ENCODE measurements at places on chromosomes 3 and 15.

DNA sequence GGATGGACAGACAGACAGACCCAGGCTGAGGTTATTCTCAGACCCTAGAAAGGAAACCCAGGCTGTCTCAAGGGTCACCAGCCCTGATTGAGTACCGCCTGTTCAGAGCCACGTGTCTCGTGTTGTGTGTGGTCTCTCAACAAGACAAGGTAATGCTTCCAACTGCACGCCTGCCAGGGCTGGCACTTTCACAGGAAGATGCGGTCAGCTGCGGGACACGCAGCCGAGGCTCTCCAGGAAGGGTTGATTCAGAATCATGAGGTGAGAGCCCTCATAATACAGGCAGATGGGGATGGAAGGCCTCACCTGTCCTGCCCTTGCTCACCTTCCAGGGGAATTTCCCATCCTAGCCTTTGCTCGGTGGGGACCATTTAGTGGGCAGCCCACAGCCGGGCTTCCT lies 81.4 kb downstream of the TOP2B start:
- no peaks in the 10 kb centered on the region for H3K4me1 ChIP-seq
- no peak for DNase-seq
- H3K4me3 ChIP-seq = no peak overlapping the region
- H3K27ac ChIP-seq = no peak overlapping the region
- peaks cover 1% of the 10 kb centered on the region for H3K27me3 ChIP-seq
- no peaks in the 10 kb centered on the region for H3K36me3 ChIP-seq

- H3K27ac ChIP-seq = no peak overlapping the region
- no peaks in the 10 kb centered on the region for H3K4me1 ChIP-seq
- peaks cover 3% of the 10 kb centered on the region for H3K27me3 ChIP-seq
- no peak for DNase-seq
Measured at GRCh38 chr15:77775373-77775772, 142.7 kb upstream of the LINGO1 start.

DNA sequence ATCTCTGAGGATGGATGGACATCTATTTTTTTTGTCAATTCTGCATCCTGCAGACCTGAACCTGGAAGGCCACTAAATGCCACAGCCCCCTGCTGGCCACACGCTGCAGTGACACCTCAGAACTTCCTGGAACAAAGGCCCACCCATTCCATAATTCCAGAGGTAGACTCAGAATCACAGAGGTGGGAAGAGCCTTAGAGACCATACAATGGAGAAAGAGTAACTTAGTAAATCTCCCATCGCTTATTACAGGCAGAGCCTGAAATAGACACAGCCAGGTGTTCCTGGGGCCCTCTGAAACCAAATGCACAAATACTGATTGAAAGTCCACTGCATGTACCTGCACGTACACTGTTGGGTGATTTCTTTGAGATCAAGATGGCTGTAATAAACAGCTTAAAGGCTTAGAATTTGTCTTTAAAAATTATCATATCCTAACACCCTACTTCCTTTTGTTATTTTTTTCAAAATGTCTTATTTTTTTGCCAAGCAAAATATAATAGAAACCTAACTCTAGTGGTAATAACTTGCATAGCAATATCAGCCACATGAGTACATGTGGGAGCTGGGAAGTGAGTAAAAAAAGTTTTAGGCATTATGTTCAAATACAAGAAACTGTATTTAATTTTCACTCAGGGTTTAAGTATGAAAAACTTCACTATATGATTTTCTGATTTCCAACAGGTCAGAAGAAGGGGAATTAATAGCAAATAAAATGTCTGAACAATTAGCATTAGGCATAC lies 62.7 kb downstream of the EOMES start:
- peaks cover 5% of the 10 kb centered on the region for H3K4me1 ChIP-seq
- no peaks in the 10 kb centered on the region for H3K36me3 ChIP-seq
- H3K4me3 ChIP-seq = no peak overlapping the region

GRCh38 chr3:58042947-58043707 lies 34.9 kb downstream of the FLNB start:
- no peak overlapping the region for H3K27ac ChIP-seq
- H3K36me3 ChIP-seq = no peaks in the 10 kb centered on the region
- no peak overlapping the region for H3K4me3 ChIP-seq
- no peaks in the 10 kb centered on the region for H3K27me3 ChIP-seq

GRCh38 chr15:62847900-62848489 lies 194.6 kb upstream of the TPM1 start:
- no peak overlapping the region for H3K4me3 ChIP-seq
- H3K27ac ChIP-seq = no peak overlapping the region
- H3K36me3 ChIP-seq = no peaks in the 10 kb centered on the region
- H3K4me1 ChIP-seq = no peaks in the 10 kb centered on the region
- DNase-seq = peak; percentile 81
- no peaks in the 10 kb centered on the region for H3K27me3 ChIP-seq

- no peak overlapping the region for H3K27ac ChIP-seq
- DNase-seq = no peak
- no peaks in the 10 kb centered on the region for H3K36me3 ChIP-seq
- no peak overlapping the region for H3K4me3 ChIP-seq
- no peaks in the 10 kb centered on the region for H3K27me3 ChIP-seq
- H3K4me1 ChIP-seq = no peaks in the 10 kb centered on the region
Measured at GRCh38 chr3:116920826-116921610, 211.4 kb downstream of the TUSC7 start.

DNA sequence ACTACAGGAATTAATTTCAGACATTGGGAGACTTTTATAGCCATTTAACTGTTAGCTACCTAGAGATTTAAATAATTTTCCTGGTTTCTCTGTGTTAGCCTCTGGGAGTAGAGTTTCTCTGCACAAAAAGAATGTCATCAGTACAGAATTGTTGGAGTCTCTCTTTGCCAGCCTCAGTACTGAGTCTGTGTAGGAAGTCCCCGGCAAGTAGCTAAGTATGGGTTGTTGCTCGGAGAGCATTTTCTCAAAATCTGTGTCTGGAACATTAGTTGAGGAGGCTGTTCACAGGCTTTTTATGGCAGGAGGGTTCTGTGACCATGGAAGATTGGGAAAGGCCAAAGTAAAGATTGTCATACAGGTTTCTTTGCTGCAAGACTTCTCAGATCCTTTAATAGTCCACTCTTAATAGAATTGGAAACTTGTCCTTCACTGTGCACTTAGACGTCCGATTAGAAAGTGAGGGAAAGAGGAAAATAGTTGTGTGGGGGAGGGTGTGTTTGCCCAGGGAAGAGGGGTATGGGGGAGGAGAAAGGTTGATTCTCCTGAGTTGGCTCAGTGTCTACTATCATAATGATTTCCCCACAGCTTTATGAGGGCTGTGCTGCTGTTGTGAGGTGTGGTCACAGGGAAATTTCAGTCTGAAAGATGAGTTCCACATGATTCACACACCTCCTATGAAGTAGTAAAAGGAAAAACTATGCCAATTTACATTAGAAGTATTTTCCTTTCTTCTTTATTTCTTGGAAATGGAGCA lies 207.1 kb downstream of the PTPRG start:
- no peaks in the 10 kb centered on the region for H3K27me3 ChIP-seq
- no peaks in the 10 kb centered on the region for H3K36me3 ChIP-seq
- H3K27ac ChIP-seq = no peak overlapping the region
- no peak for DNase-seq
- no peak overlapping the region for H3K4me3 ChIP-seq

GRCh38 chr3:39907981-39908380 lies 98.6 kb downstream of the MYRIP start:
- no peaks in the 10 kb centered on the region for H3K4me1 ChIP-seq
- H3K36me3 ChIP-seq = no peaks in the 10 kb centered on the region
- H3K27me3 ChIP-seq = no peaks in the 10 kb centered on the region
- no peak for DNase-seq

- peaks cover 20% of the 10 kb centered on the region for H3K36me3 ChIP-seq
- peak; percentile 57 for DNase-seq
Measured at GRCh38 chr15:63597038-63597790, at the start of gene FBXL22. TSS of gene FBXL22 (plus strand) at chr15:63597387. CDS start at chr15:63597393, 6 bp downstream.

DNA sequence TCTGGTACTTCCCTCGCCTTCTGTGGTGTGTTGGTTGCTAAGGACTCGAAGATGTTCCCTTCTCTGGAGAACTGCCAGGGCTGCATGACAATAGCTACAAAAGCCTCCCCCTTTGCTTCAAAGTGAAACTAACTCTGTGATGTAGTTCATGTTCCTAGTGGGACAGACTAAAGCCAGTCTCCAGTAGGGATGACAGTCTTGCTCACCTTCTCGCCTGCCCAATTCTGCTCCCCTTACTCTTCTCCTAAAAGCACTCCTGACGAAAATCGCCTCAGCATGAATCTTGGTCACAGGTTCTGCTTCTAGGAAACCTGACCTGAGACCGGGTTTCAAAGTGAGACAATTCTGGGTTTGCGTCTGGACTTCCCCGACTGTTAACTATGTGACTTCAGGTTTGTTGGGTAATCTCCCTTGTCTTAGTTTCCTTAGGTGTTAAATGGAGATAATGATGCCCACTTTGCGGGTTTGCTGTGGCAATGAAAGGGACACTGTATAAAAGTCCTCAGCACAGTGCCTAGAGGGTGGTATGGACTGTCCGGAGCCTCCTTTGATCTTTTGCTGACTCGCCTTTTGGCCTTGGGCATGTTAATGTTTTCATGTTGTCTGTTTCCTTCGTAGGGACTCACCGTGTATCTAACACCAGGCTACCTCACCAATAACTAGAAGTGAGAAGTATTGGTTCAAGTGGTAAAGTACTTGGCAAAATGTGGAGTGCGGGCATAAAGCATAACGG lies 24.9 kb upstream of the THRB start:
- H3K27me3 ChIP-seq = peaks cover 42% of the 10 kb centered on the region
- H3K4me1 ChIP-seq = no peaks in the 10 kb centered on the region
- no peak for DNase-seq
- H3K36me3 ChIP-seq = no peaks in the 10 kb centered on the region
- no peak overlapping the region for H3K27ac ChIP-seq

DNA sequence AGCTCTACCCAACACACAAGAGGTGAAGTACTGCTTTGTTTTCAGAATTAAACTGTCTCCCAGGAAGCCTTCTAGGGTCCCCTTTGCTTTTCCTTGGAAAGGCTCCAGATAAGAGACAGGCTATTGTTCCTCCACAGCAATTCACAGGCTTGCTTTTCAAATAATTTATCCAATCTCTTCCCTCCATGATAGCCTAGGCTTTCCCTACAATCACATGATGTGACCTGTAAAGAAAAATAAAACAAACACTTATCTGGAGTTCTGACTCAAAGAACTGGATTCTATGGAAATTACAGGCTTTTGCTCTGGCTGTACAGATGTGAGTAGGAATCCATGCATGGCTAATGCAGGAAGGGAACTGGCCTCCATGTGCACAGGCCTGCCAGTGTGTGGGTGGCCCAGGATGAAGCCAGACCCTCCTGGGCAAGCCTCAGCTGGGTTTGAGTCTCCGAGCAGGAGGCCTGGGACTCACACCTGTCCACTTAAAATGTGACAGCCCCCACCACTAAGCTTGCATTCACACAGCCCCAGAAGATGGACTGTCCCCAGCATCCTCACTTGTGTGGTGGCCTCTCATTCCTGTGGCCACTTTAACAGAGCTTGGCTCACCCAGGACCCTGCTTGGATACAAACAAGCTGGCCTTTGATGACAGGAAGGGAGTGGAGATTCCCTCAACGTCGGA lies 75.8 kb upstream of the LEKR1 start:
- peaks cover 4% of the 10 kb centered on the region for H3K36me3 ChIP-seq
- DNase-seq = no peak
- peaks cover 15% of the 10 kb centered on the region for H3K27me3 ChIP-seq
- H3K4me3 ChIP-seq = no peak overlapping the region
- no peak overlapping the region for H3K27ac ChIP-seq
- H3K4me1 ChIP-seq = peaks cover 1% of the 10 kb centered on the region

DNA sequence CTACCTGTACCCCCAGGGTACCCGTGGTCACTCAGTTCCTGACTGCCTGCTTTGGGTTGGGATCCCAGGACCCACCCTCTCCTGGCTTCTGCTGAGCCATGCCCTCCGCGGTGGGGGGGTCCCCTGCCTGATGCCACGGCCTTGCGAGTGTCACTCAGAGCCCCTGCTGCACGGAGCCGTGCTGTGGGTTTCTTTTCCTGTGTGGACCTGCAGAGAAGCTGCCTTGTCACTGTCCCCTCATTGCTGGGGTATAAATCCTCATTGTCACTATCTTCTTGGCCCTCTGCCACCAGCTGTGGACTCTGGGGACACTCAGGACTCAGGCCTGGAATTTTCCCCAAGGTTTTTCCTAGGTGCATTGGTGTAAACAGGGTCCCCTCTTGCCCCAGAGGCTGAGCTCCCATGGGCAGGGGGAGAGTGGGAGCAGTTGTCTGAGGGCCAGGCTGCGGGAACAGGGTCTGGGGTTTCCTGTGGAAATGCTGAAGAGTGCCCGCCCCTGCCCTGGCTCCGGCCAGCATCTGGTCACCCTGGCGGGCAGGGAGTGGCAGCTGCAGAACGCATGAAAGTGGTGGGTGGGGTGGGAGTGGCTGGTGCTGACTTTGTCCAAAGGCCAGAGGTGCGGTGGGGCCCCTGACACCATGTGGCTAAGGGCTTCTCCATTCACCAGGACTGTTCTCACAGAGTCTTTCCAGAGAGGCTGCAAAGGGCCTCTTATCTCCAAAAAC lies 191.7 kb downstream of the GOLGA6L6 start:
- no peaks in the 10 kb centered on the region for H3K27me3 ChIP-seq
- H3K27ac ChIP-seq = no peak overlapping the region
- H3K4me3 ChIP-seq = no peak overlapping the region
- peak; percentile 59 for DNase-seq

GRCh38 chr3:80526153-80526552 lies 758.4 kb upstream of the ROBO1 start:
- no peaks in the 10 kb centered on the region for H3K27me3 ChIP-seq
- no peaks in the 10 kb centered on the region for H3K4me1 ChIP-seq
- H3K27ac ChIP-seq = no peak overlapping the region
- H3K4me3 ChIP-seq = no peak overlapping the region
- DNase-seq = no peak

DNA sequence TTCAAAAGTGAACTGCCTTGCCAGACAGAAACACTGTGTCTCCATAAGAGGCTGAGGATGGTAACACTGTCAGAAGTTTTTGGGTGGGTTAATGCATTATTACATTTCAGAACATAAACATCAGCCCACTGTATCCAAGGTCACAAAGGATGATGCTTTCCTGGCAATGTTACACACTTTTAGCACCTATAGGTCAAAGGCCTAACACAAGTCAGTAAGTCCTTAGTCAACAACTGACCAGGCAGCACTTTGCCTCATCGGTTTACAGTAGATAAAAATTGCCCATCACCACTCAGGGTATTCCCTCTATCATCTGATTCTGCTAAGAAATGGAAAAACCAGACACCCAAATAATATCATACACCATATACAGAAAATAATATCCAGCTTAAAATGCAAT lies 98.4 kb downstream of the CTNNB1 start:
- no peaks in the 10 kb centered on the region for H3K27me3 ChIP-seq
- H3K4me1 ChIP-seq = no peaks in the 10 kb centered on the region
- no peak for DNase-seq
- H3K4me3 ChIP-seq = no peak overlapping the region
- H3K27ac ChIP-seq = no peak overlapping the region

DNA sequence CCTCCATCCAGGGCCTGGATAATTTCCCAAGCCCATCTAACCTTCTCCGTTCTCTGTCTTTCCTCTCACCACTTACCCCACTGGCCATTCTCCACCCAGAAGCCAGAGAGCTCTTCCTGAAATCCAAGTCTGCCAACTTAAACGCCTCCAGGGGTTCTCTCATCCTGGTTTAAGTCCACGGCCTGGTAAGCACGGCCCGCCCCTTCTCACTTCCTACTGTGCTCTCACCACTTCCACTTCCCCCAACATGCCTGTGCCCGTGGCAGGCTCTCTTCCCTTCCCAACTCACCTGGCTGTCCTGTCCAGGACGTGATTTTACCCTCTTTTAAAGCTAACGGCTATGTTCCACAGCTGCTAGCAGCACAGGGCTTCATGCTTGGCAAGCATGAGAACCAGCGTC lies 1.7 kb upstream of the CX3CR1 start:
- no peaks in the 10 kb centered on the region for H3K27me3 ChIP-seq
- H3K4me1 ChIP-seq = peaks cover 44% of the 10 kb centered on the region
- no peak for DNase-seq
- H3K36me3 ChIP-seq = no peaks in the 10 kb centered on the region
- H3K27ac ChIP-seq = no peak overlapping the region

All from activated CD4-positive, alpha-beta T cell treated with anti-CD3 and anti-CD28 coated beads, Interleukin-2, amount 10 ng/mL, durations not matched to agents 24 days and 14 days (primary cell).